Thymus (tissue), 14 donors: ENCODE measurements at places on chromosomes 11 and 22. TPM values are rescaled to one million over a fixed set of nuclear protein-coding genes. Genes with fewer than 3 reads are reported as not detected.
A peak's percentile ranks its signal among the peaks of the same experiment; 100 is the strongest.

HBE1 gene
- total RNA-seq, result 5.5 TPM

SYT8 gene
- 0.71 TPM for total RNA-seq

GRCh38 chr11:79431535-79431934, 9.3 kb downstream of the TENM4 start:
- no peak overlapping the region for H3K4me3 ChIP-seq
- DNase-seq, result no peak
- no peaks in the 10 kb centered on the region for H3K4me1 ChIP-seq
- no peaks in the 10 kb centered on the region for H3K36me3 ChIP-seq
- H3K27ac ChIP-seq, result no peak overlapping the region

GRCh38 chr11:109954534-109954933, 138.7 kb upstream of the ZC3H12C start:
- H3K36me3 ChIP-seq, result no peaks in the 10 kb centered on the region
- no peak overlapping the region for H3K4me3 ChIP-seq
- H3K27ac ChIP-seq, result no peak overlapping the region
- H3K27me3 ChIP-seq, result no peaks in the 10 kb centered on the region
- DNase-seq, result no peak

DNA sequence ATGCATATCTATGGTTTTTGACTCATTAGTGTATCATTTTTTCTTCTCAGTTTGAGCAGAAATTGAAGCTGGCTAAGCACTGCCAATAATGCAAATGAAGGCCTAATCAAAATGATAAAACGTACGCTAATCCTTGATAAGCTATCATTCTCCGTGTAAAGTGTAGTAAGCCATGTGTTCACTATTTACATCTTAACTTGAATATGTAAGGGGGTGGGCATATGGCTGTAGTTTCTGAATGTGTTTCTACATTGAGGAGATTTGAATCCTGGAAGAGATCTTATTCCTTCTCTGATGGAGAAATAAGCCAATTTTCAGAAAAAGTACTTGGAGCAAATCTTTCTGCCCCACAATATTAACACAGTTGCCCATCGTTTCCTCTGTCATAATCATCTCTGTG, 351.8 kb upstream of the ANO3 start:
- no peak for DNase-seq
- H3K27ac ChIP-seq, result no peak overlapping the region
- H3K4me3 ChIP-seq, result no peak overlapping the region
- no peaks in the 10 kb centered on the region for H3K4me1 ChIP-seq
- no peaks in the 10 kb centered on the region for H3K36me3 ChIP-seq
- H3K27me3 ChIP-seq, result no peaks in the 10 kb centered on the region

CRACR2B gene
- total RNA-seq, result 0.57 TPM

MMP27 gene
- total RNA-seq, result not detected

OR5AS1 gene
- total RNA-seq, result not detected

DNA sequence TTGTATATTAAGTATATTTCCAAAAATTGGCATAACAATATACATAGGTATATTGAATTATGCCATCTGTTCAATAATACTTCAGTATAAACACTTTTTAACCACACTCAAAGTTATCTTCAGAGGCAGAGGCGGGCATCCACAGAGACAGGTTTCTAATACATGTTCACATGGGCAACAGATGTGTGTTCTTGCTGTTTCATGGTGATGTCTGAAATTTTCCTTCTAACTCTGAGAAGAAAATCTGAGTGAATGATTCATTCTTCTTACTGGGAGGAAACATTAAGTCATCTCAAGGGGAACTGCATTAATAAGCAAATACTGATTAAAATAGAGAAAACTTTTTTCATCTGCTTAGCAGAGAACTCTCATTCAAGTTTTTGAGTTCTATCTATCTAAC, 1074.5 kb downstream of the LRRC4C start:
- H3K36me3 ChIP-seq, result no peaks in the 10 kb centered on the region
- H3K4me3 ChIP-seq, result no peak overlapping the region
- no peaks in the 10 kb centered on the region for H3K27me3 ChIP-seq
- DNase-seq, result no peak
- H3K27ac ChIP-seq, result no peak overlapping the region

GRCh38 chr11:86440305-86440716, 65.6 kb downstream of the CCDC81 start:
- no peak for DNase-seq
- no peak overlapping the region for H3K27ac ChIP-seq
- H3K4me1 ChIP-seq, result no peaks in the 10 kb centered on the region
- no peaks in the 10 kb centered on the region for H3K36me3 ChIP-seq

DNA sequence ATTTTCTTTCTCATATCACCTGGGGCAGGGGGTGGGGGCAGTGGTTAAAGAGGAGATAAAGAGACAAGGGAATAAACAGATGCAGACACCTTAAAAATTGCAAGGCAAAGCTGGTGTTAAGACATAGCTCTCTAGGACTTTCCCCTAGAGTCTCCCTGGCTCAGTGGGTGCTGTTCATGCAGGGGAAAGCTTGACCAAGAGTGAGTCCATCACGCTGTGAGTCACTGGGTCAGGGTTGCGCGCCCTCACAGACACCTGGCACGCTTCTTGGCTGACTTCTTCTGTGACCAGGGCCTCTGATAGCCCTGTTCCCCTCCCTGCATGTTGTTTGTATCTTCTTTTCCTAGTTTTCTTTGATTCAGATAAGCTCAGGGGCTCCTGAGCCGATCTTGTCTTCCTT, 31.9 kb downstream of the COMMD9 start:
- no peak overlapping the region for H3K4me3 ChIP-seq
- no peaks in the 10 kb centered on the region for H3K36me3 ChIP-seq
- no peak for DNase-seq

DNA sequence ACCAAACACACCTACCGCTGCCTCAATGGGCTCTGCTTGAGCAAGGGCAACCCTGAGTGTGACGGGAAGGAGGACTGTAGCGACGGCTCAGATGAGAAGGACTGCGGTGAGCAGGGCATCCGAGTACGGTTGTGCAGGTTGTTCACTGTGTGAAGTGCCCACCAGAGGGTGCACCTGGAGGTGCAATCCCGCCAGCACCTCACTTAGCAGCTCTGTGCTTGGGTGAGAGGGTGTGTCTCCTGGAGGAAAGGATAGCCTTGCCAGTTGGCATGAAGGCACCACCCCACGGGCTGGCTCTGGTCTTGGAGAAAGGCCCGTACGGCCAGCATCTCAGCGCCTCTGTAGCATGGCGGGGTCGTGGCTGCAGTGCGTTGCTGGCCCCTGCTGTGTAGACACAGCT, 39.4 kb downstream of the ST14 start:
- no peaks in the 10 kb centered on the region for H3K4me1 ChIP-seq
- no peak for DNase-seq
- no peaks in the 10 kb centered on the region for H3K27me3 ChIP-seq
- H3K36me3 ChIP-seq, result no peaks in the 10 kb centered on the region
- no peak overlapping the region for H3K4me3 ChIP-seq
- no peak overlapping the region for H3K27ac ChIP-seq

- H3K27me3 ChIP-seq, result no peaks in the 10 kb centered on the region
- DNase-seq, result no peak
- no peaks in the 10 kb centered on the region for H3K36me3 ChIP-seq
Measured at GRCh38 chr22:10780281-10780680, 4747.7 kb upstream of the OR11H1 start.

DNA sequence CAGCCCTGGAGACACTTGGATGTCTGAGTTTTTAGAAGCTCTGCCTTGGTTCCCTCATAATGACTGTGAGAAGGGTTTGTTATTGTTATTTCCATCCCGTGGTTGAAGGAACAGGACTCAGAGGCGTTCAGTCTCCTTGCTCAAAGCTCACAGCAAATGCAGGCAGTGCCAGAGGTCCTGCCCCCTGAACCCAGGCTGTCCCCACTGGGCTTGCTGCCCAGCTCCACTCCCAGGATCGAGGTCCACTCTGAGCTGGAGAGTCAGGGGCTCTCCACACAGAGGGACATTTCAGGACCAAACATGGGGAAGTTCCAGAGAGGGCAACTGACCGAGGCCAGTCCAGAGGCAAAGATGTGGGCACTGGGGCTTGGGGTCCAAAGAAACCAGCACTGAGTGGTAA, 14.8 kb downstream of the FGF4 start:
- no peaks in the 10 kb centered on the region for H3K4me1 ChIP-seq
- H3K4me3 ChIP-seq, result no peak overlapping the region
- H3K27ac ChIP-seq, result no peak overlapping the region
- no peaks in the 10 kb centered on the region for H3K27me3 ChIP-seq

DNA sequence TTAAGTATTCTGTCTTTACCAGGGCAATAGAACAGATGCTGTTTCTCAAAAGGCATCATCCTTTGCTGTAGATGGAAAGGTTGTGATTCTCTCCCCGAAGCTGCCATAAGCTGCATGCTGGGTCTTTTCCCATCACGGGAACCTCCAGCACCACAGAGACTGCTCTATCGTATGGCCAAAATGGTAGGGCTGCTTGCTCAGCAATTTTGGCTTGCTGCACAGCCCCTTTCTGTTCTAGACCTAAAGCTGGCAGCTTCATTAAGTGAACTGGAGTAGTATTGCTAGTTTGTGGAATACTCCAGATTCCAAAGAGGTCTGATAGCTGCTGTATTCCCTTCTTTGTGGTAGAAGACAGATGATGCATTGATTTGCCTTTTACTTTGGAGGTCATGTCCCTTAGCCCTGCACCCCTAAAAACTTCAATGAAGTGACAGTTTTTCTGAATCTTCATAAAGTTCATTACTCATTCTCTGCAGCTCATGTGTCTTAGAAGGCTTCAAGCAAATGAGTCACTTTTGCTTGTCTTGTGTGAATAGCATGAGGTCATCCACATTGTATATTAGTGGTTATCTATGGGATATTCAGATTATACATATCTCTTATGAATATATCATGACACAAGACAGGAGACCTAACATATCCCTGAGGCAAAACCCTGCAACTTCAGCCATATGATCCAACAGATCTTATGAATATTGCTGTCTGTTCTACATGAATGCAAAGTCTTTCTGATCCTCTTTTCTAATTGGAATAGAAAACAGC, 245.3 kb downstream of the FAM76B start:
- no peaks in the 10 kb centered on the region for H3K27me3 ChIP-seq
- no peak overlapping the region for H3K27ac ChIP-seq
- no peak for DNase-seq
- no peak overlapping the region for H3K4me3 ChIP-seq
- no peaks in the 10 kb centered on the region for H3K36me3 ChIP-seq
- no peaks in the 10 kb centered on the region for H3K4me1 ChIP-seq

DNA sequence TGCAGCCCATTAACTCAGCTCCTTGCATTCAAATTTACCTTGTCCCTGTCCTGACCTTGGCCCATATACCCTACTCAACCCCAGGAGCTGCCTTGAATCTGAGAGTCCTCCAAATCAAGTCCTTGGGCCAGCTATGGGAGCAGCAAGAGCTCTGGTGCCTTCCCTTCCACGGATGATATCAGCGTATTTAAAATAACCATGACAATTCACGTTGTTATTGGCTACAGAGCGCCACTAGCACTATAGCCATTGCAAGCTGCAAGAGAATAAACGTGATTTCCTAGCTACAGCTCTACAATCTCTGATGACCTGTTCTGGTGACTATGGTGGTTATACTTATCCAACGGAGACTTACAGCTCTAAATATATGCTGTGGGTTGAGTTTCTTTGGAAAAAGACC, 357.8 kb downstream of the LARGE1 start:
- no peaks in the 10 kb centered on the region for H3K27me3 ChIP-seq
- H3K36me3 ChIP-seq, result no peaks in the 10 kb centered on the region
- H3K27ac ChIP-seq, result no peak overlapping the region
- H3K4me3 ChIP-seq, result no peak overlapping the region
- no peak for DNase-seq

GRCh38 chr22:31292236-31292989, at the start of gene PIK3IP1:
Gene PIK3IP1, minus strand, starts transcription at chr22:31292488. Its CDS starts 144 bp downstream, at chr22:31292344.
- peaks cover 21% of the 10 kb centered on the region for H3K4me1 ChIP-seq
- H3K36me3 ChIP-seq, result peaks cover 24% of the 10 kb centered on the region
- H3K27me3 ChIP-seq, result no peaks in the 10 kb centered on the region
- peak; percentile 91 for DNase-seq

DNA sequence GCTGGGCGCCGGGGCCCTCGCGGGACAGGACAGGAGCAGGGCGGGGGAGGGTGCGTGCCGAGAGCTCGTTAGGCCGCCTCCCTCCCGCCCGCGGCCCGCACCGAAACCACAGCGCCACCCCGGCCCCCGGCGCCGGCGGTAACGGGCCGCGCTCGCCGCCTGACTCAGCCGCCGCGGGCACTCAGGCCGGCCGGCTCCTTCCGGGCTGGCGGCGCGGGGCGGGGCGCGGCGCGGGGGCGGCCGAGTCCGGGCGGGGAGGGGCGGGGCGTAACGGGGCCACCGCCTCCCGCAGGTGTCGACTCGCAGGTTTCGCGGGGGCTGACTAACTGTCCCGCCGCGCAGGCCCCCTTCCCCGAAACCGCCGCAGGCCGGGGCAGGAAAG, at the start of gene AP5B1:
TSS of gene AP5B1 (minus strand) at position 207 of the 382 bp plus-strand sequence. CDS start 385 bp downstream, outside the sequence.
- H3K4me1 ChIP-seq, result peaks cover 29% of the 10 kb centered on the region
- H3K4me3 ChIP-seq, result peak within 1 kb of the TSS; percentile 90
- peaks cover 38% of the 10 kb centered on the region for H3K27me3 ChIP-seq
- H3K36me3 ChIP-seq, result peaks cover 29% of the 10 kb centered on the region

GRCh38 chr11:69832561-69833413, 13.6 kb upstream of the FGF3 start:
- H3K27ac ChIP-seq, result no peak overlapping the region
- no peaks in the 10 kb centered on the region for H3K36me3 ChIP-seq
- H3K27me3 ChIP-seq, result peaks cover 51% of the 10 kb centered on the region
- no peaks in the 10 kb centered on the region for H3K4me1 ChIP-seq

DNA sequence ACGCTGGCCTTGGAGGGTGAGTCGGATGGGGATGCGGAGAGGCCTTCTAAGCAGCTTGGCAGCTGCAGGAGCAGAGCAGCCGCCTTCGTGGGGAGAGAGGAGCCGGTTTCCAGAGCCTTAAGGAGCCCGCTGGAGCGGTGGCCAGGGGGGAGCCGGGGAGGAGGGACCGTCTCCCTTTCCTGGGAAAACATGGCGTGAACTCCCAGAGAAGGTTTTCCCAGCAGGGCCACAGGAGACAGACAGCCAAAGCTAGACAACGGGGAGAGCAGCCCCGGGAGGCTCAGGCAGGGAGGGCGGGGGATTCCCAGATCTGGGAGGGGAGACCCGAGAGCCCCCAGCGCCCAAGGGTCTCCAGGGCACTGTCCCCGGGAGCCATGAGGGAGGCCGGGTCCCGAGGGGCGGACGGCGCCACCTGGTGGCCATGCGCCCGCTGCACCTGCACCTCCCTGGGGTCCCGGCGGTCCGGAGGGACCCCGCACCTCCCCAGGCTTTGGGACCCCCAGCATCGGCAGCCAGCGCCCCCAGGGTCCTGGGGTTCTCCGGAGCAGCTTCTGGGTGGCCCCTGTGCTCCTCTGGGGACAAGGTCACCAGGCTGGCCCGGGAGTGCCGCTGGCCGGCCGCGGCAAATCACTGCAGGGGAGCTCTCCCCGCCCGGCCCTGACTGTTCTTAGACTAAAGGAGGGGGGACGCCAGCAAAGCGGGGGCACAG, 2.4 kb upstream of the SYT8 start:
- no peak overlapping the region for H3K27ac ChIP-seq
- H3K4me3 ChIP-seq, result no peak overlapping the region
- H3K27me3 ChIP-seq, result peaks cover 45% of the 10 kb centered on the region
- DNase-seq, result no peak
- H3K4me1 ChIP-seq, result peaks cover 18% of the 10 kb centered on the region
